ENCODE measurements at places on chromosomes 11 and 22.
A peak's percentile ranks its signal among the peaks of the same experiment; 100 is the strongest.

DNA sequence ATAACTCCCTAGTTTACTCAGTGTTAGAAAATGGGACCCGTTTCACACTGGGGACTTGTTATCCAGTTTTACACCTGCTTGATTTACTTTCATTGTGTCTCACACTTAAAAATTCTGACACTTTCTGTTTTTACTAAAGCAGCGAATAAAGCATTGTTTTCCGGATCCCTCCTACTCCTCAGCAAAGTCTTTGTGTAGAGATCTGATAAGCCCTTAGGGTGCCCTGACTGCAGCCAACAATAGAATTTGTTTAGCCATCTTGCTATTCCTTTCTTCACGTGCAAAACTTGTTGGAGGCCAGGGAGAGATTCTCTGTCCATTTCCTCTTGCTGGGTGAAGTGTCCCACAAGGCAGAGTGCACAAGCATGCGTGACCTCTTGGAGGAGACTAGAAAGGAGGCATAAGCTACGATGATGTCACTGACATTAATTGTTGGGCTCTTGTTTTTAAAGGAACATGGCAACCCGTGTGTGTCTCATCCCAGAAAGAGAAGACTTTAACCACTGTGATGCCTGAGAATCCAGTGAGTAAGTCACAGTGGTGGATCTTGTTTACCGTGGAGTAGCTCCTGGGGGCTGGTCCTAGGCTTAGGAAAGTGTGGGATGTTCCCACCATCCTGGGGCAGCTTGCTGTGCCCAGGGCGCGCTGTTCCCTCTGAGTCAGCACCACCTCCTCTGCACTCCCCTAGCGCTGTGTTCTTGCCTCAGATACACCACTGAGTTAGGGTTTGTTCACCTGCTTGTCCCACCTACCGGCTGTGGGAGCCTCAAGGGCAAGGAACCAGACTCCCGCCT is 27.7 kb downstream of the MICAL2 start:
- DNase-seq: no peak

DNA sequence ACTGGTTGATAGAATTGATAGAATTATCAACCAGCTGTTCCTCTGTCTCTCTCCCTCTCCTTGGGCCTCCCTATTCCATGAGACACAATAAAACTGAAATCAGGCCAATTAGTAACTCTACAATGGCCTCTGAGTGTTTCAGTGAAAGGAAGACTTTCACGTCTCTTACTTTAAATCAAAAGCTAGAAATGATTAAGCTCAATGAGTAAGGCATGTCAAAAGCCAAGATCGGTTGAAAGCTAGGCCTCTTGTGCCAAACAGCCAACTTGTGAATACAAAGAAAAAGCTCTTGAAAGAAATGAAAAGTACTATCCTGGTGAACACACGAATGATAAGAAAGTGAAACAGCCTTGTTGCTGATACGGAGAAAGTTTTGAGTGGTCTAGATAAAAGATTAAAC is 16.6 kb downstream of the PIH1D2 start:
- no peak for DNase-seq

GRCh38 chr11:122098261-122098980 is 17.6 kb downstream of the BLID start:
- no peak for DNase-seq

DNA sequence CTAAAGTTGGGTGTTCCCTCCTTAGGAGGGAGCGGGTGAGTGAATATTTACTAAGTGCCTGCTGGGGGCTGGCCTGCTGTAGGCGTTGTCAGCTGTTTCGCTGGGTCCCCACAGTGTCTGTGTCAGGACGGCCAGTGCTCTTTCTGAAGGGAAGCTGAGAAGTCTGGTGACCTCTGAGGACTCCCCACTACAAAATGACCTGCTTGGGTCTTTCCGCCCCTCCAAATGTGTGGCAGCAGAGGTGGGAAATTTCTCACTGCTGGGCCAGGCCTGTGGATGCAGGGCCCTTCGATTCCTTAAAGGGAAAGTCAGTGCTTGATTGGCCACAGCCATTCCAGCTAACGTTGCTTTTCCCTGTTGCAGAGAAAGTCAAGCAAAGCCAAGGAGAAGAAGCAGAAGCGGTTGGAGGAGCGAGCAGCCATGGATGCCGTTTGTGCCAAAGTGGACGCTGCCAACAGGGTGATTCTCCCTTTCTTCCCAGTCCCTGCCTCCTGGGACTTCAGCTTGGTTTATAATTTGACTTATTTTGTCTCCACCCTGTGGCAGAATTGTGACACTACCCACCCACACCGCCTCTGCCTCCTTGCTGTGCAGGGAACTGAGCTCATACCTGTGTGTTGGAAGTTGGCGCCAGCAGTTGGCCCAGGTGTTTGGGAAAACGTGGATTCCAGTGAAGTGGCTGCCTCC is 6.8 kb downstream of the NAA40 start:
- peak; percentile 15 for DNase-seq

DNA sequence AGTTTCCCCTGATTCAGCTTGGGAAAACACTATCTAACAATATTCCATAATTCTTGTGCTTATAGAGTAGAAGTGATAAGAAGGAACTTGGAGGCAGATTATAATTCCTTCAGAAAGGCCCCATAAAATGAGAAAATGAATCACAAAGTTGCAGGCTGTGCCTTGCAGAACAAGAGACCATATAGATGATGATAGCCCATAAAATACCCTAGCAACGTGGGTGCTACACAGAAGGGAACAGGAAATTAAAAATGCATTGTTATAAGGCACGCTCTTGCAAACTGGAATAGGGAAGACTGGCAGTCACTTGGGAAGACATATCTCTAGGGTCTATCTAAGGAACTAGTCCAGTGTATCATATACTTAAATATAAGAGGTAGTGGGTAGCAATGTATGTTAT is 67.6 kb downstream of the KIF18A start:
- DNase-seq: no peak

DNA sequence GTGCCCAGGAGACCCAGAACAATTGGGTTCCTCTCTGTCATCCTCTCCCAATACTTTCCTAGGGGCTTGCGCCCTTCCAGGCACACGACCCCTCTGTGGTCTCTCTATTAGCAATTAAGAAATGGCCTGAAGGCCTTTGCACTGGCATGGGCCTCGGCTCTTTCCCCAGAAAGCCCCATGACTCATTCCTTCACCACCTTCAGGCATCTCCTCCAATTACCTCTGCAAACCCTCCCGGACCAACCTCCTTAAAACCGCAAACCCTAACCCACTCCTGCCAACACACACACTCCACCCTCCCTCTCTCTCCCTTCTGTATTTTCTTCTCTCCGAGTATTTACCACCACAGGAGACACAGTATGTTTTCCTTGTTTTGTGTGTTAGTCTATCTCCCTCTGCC is 36.7 kb downstream of the LARGE1 start:
- no peak for DNase-seq

DNA sequence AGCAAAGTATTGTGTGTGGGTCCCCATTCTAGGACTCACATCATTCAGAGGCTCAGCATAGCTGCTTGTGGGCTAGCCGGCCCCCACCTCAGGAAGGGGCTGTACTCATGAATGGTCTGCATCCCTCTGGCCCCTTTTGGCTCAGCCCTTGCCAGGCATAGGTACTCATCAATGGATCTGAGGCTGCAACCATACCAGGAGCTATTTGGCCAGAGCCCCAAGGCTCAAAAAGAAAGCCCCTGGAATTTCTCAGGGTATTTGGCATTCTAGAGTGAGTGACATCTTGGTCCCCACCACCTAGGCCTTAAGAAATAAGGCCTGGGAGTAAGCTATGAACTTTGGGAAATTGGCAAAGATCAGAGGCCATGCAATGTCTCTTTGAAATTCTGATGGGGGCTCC is 38.3 kb downstream of the PLEKHA7 start:
- no peak for DNase-seq

- DNase-seq: no peak
These were observed 808.0 kb downstream of the DLG2 start for GRCh38 chr11:84819128-84819527.

GRCh38 chr11:12991426-12991825 is 17.7 kb upstream of the RASSF10 start:
- DNase-seq: no peak

- no peak for DNase-seq
These were observed 24.3 kb downstream of the NEU3 start for GRCh38 chr11:75013051-75013450.

- DNase-seq: no peak
These were observed 72.8 kb upstream of the CDON start for GRCh38 chr11:126135235-126136176.

GRCh38 chr11:84947970-84948580 is 679.1 kb downstream of the DLG2 start:
- DNase-seq: no peak

DNA sequence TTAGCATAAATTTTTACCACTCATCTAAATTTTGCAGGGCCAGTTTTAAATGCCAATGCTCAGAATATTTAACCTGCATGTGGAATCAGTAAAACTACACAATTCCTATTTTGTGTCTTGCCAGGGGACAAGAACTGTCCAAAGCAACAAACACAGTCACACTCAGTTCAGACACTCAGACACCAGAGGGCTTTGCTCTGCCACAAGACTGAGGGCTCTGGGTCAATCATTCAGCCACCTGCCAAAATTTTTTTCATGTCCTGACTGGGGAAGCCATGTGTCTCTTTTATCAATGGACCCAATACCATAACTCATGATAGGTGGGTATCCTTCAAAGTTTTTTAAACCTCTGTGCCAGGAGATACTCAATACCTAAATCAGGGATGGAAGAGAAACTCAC is 304.0 kb upstream of the ANO3 start:
- DNase-seq: no peak

GRCh38 chr11:20760811-20761210 is 91.4 kb downstream of the NELL1 start:
- DNase-seq: no peak

GRCh38 chr11:123718063-123718462 is 23.4 kb downstream of the ZNF202 start:
- DNase-seq: no peak
